Epithelial cell of esophagus (primary cell): ENCODE measurements at places on chromosomes 3 and 15.

DNA sequence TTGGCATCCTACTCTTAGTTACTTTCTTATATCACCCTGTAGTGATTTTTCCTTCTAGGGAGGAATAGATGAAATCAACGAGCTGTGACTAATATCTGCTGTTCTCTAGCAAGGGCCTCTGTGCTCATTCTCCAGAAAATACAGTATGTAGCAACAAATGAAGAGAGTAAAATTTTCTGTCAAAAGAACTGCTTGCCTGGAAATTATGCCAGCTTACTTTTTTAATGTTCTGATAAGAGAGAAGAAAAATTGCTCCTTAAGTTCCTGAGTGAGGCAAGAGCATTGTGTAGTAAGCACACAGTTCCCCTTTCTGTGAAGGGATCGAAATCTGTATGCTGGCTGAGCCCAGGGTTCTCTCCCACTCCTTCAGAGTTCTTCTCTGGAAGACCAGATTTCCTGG lies 51.4 kb upstream of the GK5 start:
- no peak for DNase-seq

- DNase-seq: no peak
These were observed 251.1 kb downstream of the CNTN3 start for GRCh38 chr3:74363346-74363745.

DNA sequence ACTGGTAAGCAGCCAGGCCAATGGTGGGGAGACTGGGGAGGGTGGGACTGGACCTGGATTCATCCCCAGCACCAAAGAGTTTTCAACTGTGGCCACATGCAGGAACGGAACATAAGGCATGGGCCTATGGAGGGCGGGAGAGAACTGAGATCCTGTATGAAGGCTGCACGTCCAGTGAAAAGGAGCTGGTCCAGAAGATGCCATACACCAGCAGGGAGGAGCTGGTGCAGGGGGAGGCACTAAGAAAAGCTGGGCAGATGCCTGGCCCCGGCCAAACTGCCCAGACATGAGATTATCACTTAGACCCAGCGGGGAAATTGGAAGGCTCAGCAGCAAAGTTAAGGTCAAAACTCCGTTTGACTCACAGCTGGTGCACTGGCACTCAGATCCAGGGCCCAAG lies 58.1 kb upstream of the MCF2L2 start:
- DNase-seq: no peak

DNA sequence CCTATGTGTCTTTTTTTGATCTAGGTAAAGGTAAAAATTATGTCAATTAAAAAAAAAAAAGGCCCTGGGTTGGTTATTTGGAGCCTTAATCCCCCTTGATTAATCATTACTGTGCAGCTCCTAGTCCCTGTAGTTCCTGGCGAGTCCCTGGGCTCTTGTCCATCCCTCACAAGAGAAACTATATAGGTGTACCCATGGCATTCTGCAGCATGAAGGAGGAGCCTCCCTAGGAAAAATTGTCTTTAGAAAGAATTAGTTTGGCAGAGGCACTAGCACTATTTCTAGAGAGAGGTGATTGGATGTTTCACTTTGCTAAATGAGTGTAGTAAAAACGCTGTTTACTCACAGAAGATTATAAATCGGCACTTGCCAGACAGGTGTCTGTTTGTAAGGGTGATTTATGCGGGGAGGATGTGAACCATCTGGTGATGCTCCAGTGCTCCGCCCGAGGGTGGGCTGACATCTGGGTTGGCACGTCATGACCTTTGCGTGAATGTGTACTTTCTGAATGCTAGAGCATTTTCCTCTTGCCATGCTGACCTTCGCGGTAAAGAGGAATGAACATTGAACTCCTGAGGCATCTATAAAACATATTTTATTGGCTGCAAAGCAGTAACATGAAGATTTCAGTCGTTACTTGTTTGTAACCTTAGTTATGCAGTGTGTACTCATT lies 12.6 kb downstream of the PLCL2 start:
- DNase-seq: no peak

- no peak for DNase-seq
These were observed 46.3 kb downstream of the SYNM start for GRCh38 chr15:99151156-99151555.

GRCh38 chr3:41521010-41521655 lies 321.8 kb downstream of the CTNNB1 start:
- no peak for DNase-seq

GRCh38 chr3:144162042-144162441 lies 190.4 kb downstream of the DIPK2A start:
- DNase-seq: peak; percentile 97

DNA sequence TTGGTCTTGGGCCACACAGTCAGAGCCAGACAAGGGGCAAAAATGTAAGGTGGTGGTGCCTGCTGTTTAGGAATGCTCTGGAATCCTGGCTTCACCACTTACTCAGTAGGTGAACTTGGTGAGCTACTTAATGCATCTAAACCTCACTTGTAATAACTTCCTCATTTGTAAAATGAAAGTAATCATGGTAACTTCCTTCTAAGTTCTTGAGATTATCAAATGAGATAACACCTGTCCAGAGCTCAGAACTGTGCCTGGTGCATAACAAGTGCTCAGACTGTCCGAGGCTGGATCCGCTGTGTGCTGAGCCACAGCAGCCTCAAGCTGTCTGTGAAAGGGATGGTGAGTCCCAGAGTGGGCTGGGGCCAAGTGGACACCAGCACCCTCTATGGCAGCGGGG lies 62.8 kb upstream of the KY start:
- DNase-seq: no peak

DNA sequence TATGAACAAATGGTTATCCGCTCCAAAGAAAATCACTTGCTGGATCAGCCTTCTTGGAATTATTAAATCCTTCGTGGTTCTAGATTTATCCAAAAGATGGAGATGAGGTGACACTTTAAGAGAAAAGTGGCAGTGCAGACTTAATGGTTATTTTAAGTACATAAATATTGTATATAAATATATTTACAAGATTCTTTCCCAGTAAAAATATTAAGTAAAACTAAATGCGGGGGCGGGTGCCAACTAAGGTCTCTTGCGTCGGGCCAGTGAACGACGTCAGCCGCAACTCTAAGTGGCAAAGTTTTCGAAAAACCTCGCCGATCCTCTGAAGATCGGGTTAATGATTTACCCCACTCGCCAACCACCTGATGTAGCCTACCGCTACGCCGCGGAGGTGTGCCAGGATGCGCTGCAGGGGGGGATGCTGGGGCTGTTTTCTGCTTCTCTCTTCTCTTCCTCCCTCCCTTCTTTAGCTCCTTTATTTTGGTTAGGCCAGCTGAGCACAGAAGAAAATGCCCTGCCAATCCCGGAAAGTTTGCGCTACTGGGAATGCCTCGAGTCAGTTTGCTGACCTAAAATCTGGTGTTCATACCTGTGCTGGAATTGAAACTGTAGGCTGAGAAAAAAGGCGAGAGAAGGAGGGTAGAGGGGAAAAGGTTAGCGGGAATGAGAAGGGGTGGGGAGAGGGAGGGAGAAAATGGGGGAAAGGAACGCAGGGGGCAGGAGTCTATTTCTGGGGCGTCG lies 7.6 kb upstream of the FOXB1 start:
- DNase-seq: no peak

GRCh38 chr3:82048711-82049110 lies 287.3 kb upstream of the GBE1 start:
- DNase-seq: no peak

DNA sequence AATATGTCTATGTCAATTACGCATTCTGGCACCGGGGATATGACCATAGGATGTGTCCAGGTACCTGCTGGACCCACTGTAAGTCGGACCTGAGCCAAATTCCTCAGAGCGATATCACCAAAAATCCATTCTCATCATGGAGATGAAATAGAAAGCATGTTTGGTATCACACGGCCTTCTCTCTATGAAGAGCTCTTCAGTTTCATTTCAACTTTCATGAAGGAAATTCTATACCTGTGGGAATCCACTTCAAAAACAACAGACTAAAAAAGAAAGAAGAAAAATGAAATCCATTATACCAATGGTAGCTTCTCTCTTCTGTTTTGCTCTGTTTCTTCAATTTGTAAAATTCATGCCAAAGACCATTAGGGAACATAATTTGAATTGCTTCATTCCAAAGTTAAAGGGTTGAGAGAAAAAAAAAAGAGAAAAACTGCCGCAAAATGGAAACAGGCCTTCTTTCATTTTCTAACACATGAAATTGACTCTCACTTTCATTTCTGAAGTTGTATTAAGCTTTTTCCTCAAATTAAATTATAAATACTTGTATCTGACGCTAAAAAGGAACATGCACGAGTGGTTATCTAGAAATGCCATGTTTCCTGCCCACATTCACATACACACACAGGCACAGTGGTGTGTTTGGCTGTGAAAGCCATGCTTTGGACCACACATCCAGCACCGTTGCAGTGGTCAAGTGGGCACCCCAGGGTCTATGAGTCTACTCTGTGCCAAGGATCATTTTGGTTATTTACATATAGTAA lies 46.9 kb upstream of the DIPK2A start:
- no peak for DNase-seq

DNA sequence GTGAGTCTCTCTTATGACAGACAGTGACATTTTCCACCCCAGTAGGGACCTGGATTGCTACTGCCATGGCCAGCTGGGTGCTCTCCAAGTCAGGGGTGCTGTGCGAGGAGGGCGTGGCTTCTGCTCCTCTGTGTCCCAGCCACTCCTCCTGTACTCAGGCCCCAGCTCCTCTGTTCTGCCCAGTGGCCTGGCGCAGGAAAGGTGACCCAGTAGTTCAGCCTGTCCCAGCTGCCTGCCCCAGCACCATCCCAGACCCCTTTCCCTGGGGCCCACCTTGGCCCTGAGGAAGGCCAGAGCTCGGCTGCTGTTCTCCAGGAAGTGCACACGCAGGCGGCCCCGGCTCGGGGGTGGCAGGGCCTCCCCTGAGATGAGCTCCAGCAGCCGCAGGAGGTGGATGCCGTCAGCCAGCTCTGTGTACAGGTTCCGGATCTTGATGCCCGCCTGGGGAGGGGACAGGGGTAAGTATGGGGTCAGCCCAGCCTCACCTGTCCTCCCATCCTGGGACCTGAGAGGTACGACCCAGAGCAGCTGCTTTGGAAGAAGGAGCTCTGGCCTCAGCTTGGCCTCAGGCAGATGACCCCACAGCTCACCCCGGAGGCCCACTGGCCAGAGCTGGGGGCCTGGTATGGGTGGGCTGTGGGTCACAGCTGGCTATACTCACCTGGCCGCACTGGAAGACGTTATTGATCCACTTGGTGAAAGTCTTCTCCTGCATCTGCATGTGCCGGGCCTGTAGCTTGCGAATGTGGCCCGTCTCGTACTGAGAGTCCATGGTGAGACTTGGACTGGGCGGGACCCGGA lies 1.0 kb downstream of the SPTBN5 start:
- DNase-seq: no peak

- no peak for DNase-seq
These were observed 23.1 kb downstream of the XXYLT1 start for GRCh38 chr3:195247863-195248189.

- DNase-seq: no peak
These were observed 252.9 kb downstream of the SHQ1 start for GRCh38 chr3:72595376-72595775.

GRCh38 chr3:106839576-106840280 lies 537.5 kb upstream of the CCDC54 start:
- no peak for DNase-seq

- DNase-seq: peak; percentile 81
These were observed 93.9 kb upstream of the CCDC80 start for GRCh38 chr3:112734736-112735350.

- no peak for DNase-seq
These were observed 101.1 kb downstream of the DLG1 start for GRCh38 chr3:197197334-197197733.

DNA sequence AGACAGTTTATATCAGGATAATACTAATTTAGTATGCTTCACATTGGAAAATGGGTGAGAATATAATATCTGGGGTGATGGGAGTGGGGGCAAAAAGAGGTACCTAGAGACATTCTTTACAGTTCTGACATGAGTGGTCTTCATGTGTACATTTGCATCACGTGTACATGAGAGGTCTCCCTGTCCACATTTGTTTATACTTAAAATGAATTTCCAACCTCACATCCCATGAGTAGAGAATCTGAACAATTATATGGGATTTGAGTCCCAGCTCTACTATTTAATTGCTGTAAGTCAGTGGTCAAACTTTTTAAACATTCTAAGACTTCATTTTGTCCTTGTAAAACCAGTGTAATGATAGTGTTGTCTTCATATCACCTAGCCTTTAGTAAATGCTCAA lies 408.4 kb downstream of the NAALADL2 start:
- no peak for DNase-seq

DNA sequence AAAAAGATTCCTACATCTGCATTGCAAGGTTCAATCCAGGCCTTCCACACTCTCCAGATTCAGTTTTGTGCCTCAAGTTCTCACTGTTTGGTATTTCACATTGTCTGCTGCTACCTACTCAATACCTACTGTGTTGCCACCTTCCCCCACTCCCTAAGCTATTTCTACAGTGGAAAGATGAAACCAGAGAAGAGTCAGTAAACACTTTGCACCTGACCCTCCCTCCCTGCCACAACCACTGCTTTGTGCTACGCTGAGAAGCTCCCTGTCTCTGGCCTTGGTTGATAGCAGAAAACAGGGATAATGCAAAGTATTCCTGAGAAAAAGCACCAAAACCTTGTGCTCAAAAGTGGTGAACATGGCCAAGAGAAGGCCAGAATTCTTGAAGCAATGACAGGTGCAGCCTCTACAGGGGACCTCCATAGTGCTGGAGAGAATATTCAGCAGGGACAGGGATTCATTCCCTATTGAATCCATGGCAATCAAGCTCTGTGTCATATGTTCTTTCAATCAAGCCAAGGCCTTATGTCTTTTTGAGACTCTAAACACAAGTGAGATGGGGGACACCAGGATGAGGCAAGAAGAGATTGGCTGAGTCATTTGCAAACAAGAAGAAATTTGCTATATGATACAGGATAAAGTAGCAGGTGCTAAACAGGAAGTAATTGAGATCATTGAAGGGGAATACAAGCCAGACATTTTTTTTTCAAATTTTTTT lies 83.5 kb upstream of the LIPC start:
- no peak for DNase-seq
